ENCODE measurements at places on chromosomes 3 and 15. TPM values are rescaled to one million over a fixed set of nuclear protein-coding genes. Genes with fewer than 3 reads are reported as not detected.

GRCh38 chr15:67091071-67091979 is 25.9 kb downstream of the SMAD3 start:
- peak; percentile 64 for DNase-seq

Gene IL5RA
- not detected for polyA plus RNA-seq

Gene GALK2
- polyA plus RNA-seq = 16.2 TPM

GRCh38 chr3:177475356-177475665 is 278.0 kb upstream of the TBL1XR1 start:
- DNase-seq = no peak

Gene DPH6
- polyA plus RNA-seq = 23.8 TPM

DNA sequence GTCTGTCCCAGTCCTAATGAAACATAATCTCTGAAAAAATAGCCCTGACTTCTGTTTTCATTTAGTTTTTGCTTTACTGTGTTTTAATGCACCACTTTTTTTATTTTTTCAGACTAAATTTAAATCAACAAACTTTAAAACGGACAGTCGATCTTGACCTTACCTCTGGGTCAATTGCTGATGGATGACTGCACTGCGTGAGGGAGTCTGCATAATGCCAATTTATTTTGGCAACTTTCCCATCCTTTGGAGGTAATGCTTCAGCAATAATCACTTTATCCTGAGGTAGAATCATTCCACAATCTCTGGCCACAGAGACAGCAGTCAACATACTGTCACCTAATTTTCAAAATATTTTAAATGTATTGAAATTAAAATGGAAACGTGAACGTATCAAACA is 32.5 kb upstream of the GP5 start:
- no peak for DNase-seq

DNA sequence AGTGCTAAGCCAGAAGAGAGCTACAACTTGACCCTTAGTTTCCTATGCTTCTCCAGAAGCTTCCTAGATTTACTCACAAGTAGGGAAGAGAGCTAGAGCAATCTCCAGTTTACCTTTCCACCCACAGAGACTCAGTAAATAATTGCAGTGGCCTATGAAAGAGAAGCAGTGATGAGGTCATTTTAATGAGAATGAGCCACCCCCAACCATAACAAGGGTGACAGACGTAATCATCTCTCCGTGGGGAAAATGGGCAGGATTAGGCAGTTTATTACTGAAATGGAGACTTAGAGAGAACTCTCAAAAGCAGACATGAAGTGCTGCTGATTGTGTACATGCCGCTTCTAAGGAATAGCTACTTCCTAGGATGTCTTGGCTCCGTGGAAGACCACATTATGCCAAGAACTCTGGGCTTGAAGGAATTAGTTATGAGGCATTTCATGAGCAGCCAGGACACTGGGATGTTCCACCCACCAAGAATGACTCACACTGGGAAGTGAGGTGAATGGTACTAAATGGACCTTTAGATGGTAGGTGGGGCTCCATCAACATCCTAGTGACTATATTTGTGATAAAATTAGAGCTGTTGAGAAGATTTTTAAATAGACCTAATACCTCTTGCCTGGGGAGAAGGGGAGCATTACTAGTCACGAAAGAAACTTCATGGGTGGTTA is 160.9 kb downstream of the EDEM1 start:
- DNase-seq = no peak

DNA sequence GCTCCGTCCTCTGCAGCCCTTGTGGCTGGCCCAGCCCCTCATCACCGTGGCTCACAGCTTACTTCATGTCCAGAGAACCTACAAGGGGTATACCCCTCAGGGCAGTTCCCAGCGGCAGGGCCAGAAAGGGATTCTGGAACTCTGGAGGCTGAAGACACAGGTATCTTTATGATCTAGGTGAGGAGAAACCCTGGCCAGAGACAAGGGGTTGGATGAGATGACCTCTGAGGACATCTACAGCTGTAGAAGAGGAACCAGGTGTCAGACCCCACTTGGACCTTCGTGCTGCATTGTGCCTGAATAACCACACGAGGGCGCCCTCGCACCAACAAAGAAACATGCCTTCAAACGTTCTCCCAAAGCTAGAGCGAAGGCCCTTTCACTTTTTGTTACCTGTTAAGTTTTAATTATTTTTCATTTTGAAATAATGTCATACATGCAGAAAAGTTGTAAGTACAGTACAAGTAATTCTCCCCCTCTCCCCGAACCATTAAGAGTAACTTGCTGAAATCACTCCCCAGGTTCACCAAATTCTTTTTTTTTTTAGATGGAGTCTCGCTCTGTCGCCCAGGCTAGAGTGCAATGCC is 118.7 kb upstream of the SMAD3 start:
- DNase-seq = peak; percentile 79

GRCh38 chr3:169456900-169457299 is 206.6 kb downstream of the MECOM start:
- no peak for DNase-seq

Gene NANOGP8
- not detected for polyA plus RNA-seq

GRCh38 chr3:14633819-14634424 is 17.6 kb upstream of the CCDC174 start:
- peak; percentile 34 for DNase-seq

GRCh38 chr15:58457466-58457965 is 25.7 kb downstream of the LIPC start:
- no peak for DNase-seq

GRCh38 chr15:89105147-89105546 is 16.9 kb downstream of the ABHD2 start:
- DNase-seq = no peak

Gene ARNT2
- not detected for polyA plus RNA-seq
